ENCODE measurements at places on chromosomes 6 and 20.

DNA sequence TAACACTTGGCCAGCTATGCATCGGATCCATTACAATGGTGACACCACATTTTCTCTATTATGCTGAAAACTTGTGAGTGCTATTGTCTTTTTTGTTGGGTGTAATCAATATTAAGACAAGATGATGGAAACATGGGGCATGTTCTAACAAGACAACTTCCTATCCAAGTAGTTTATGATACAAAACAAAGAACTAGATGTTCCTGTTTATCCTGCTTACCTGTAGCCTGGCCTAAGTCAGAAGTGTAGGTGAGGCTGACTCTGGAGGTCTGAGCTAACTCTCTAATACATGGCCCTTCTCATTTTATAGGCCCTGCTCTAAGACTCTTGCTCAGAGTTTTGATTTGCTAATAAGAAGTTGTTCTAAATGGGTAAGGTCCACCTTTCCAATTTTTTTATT is 242.4 kb upstream of the STXBP5 start:
- no peak for DNase-seq

DNA sequence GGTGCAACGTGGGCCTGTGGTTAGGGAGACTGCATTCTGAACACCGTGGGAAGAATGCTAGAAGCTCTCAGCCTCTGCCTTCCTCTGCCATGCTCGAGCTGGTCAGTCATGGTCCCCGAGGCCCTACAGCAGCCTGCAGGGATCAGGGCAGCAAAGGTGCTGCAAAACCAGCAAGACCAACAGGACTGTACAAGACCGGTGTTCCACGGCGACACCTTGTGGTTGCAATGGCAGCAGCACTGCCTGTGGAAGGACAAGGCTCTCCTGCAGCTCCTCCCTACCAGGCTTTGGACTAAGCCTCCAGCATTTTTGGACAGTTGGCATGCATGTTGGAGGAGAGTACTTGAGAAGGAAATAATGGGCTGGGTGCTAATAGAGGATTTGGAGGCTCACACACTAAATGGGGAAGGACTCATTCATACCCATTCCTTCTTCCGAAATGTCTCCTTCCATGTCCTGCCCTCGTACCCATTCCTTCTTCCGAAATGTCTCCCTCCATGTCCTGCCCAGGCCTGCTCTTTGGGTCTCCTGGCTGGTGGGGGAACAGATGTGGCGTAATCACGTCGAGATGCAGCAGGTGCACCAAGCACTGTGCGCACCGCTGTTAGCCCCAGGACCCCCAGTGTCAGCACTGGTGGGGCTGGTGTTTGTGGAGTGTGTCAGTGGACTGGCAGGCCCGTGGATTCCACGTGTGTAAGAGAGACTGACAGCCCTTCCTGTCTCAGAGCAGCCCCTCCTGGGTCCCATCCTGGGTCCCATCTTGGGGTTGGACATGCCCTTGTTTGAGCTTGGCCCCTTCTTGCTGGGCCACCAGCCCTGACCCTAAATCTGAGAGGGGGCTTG is 18.6 kb upstream of the MYT1 start:
- DNase-seq = no peak

DNA sequence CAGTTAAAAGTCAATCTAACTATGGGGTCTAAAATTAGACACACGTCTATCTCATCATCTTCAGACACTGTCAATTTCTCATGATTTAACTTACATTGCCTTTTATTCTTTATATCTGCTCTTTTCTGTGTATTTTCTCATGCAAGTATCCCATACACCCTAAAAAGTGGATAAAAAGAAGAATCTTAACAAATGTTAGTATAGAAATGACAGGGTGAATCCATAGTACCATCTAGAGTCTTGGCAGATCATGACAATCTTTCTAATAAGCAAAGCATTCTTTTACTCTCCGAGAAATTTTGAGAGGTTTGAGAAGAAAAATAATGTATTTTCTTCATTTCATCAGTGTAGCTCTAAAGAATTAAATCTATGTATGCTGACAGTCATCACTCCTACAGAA is 382.7 kb downstream of the C6orf118 start:
- no peak for DNase-seq

- DNase-seq = no peak
These were observed 257.9 kb downstream of the CDH26 start for GRCh38 chr20:60215816-60216730.

- DNase-seq = no peak
These were observed 289.1 kb downstream of the TAF4 start for GRCh38 chr20:61776491-61777075.

GRCh38 chr6:115945306-115945705 is 115.4 kb downstream of the FRK start:
- DNase-seq = no peak

Measured in stimulated activated CD4-positive, alpha-beta T cell treated with anti-CD3 and anti-CD28 coated beads, TNF-alpha, amount 100 ng/mL, for 24 hours (primary cell).